Pulmonary artery endothelial cell (primary cell): ENCODE measurements at places on chromosomes 7 and 10. TPM values are rescaled to one million over a fixed set of nuclear protein-coding genes. Genes with fewer than 3 reads are reported as not detected.

The FOXP2 gene
- 0.11 TPM in 1 of 2 replicates, not detected in the other for total RNA-seq

The DPYSL4 gene
- total RNA-seq, result 10.5 and 14.1 TPM in 2 replicates

The METTL27 gene
- 0.99 and 1.0 TPM in 2 replicates for total RNA-seq

The MET gene
- 80.8 and 188 TPM in 2 replicates for total RNA-seq

The FAM237B gene
- total RNA-seq, result not detected in 2 replicates

The SPDYE8 gene
- not detected in 2 replicates for total RNA-seq
